ENCODE measurements at places on chromosomes 16 and 17.

DNA sequence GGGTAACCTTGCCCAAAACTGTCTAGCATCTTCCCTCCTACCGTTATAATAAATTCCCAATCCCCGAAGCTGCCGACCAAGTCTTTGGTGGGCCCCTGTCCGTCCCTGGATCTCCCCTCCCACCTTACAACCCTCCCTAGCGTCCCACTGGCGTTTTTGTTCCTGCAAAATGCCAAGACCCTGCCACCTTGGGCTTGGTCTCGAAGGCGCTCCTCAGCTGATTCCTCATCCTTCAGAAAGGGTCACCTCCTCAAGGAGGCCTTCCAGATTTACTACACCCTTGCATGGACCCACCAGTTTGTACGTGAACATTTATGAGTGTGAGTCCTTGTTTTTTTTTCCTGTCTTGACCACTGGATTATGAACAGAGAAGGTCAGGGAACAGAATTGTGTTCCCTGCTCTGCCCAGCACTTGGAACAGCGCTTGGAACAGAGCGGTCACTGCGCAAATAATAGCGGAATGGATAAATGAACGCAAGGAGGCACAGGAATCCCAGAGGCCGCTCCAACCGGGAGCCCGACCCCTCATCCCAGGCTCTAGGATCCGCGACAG lies 926 bp upstream of the GFER start:
- DNase-seq: no peak

DNA sequence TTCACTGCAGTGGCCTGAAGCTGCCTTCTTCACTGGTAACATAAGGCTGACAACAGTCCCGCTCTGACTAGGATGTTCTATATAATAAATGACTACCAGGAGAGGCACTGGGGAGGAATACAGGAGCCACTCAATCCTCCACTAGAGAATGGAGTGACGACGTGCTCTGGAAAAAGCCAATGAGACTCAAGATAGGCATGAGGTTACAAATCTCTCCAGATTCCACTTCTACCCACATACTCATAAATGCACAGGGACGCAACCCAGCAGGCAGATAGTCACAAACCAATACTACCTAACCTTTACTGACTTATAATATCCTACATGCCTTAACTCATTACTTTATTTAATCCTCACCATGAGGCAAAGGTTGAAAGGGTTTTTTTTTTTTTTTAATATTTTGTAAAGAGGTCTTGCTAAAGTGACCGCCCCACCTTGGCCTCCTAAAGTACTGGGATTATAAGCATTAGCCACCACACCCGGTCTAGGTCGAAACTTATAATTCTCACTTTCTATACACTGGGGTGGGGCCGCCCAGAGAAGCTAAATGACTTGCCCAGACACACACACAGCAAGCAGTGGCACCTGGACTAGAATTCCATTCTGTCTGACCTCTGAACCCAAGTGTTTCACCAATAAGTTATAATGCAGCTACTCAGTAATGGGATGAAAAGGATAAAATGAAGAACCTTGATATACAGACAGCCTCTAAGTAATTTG lies 33.7 kb downstream of the TOM1L2 start:
- DNase-seq: no peak

- no peak for DNase-seq
Observed at GRCh38 chr17:68704871-68705713, 103.9 kb upstream of the FAM20A start.

GRCh38 chr17:36069136-36069535 lies 5.1 kb downstream of the CCL18 start:
- no peak for DNase-seq

DNA sequence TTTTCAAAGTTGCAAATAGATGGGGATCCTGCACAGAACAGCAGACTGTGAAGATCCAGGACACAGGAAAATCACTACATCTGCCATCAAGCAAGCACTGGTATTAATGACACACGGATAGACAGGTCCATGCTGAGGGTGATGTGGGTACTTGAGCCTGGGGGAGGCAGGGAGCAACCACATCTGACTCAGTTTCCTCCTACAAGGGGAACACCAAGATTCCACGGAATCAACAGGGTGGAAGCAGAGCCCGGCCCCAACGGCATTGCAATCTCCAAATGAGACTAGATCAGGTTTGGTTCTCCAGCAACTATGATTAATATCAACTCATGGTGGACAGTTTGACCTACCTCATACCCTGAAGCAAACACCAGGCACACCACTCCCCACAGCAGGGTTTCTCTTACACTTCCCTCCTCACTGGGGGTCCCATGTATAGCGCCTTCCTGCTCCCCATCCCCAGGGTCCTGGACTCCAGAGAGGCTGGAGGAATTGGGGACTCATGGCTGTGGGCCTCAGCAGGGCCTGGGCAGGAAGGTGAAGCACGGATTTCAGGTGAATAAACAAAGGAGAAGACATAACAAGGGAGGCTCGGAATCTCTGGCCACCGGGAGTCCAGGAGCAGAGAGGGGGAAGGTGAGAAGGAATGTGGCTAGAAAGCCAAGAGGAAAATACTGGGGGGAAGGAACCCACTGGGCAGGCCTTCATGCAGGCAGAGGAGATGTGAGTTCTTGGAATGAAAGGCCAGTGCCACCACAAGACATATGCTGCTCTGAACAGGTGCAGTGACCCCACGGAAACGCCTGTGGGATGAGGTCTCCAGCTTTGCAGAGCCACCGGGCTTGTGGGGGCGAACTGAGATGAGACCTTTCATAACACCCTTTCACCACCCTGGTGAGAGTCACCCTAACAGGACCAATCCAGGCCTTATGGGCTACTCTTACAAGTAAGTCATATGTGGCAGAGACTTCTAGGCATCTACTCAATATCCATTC lies 29.5 kb upstream of the PIK3R6 start:
- DNase-seq: no peak

- DNase-seq: no peak
Observed at GRCh38 chr16:87723226-87723623, 42.6 kb downstream of the KLHDC4 start.

GRCh38 chr17:29124135-29124924 lies 55.9 kb downstream of the MYO18A start:
- DNase-seq: peak; percentile 86

GRCh38 chr16:56866955-56867830 lies 2.2 kb downstream of the SLC12A3 start:
- DNase-seq: peak; percentile 78

GRCh38 chr16:9334103-9334502 lies 242.7 kb downstream of the HAPSTR1 start:
- DNase-seq: no peak

GRCh38 chr17:28947639-28948038 lies 3.7 kb downstream of the PHF12 start:
- DNase-seq: no peak

GRCh38 chr16:58654560-58655214 lies 25.1 kb upstream of the CNOT1 start:
- DNase-seq: no peak

DNA sequence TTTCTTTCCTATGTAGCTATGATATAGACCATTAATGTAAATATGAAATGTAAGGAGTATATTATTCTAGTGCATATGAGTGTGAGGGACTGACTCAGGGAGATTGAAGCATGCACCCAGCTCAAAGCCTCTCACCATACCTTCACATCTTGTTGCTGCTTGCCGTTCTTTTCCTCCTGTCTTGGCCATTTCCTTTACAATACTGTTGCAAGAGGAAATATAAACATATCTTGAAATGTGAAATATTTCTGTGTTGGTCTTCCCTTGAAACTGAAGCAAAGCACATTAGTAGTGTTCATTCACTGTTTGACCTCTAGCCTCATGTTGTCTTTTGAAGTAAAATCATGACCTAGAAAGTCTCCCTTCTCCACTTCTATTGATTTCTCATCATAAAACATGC lies 46.6 kb downstream of the PHKB start:
- no peak for DNase-seq

GRCh38 chr17:73663614-73664013 lies 19.4 kb upstream of the SDK2 start:
- no peak for DNase-seq

- peak; percentile 94 for DNase-seq
Observed at GRCh38 chr16:75555213-75555706, 792 bp downstream of the TMEM231 start.

GRCh38 chr17:44221862-44222111 lies 2.3 kb upstream of the UBTF start:
- DNase-seq: no peak

- no peak for DNase-seq
Observed at GRCh38 chr16:4938683-4939030, 1.7 kb upstream of the PPL start.

- DNase-seq: no peak
Observed at GRCh38 chr17:10251212-10251948, 53.0 kb upstream of the GAS7 start.

- no peak for DNase-seq
Observed at GRCh38 chr16:84613408-84614072, 4.3 kb downstream of the COTL1 start.

DNA sequence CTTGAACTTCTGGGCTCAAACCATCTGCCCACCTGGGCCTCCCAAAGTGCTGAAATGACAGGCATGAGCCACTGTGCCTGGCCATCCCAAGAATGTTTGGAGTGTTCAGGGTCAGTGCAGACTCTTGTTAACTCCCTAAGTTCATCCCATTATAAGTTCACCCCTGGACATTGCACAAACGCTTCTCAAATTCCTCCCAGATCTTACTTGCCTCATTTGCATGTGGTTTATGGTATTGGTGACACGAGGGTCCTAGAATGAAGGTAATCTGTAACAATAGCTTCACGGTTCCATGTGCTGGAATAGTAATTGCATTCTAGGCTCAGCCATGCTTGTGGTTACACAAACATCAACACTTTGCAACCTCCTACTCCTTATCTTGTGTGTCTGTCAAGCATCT lies 5.0 kb upstream of the CCDC42 start:
- no peak for DNase-seq

GRCh38 chr16:20897922-20898321 lies 2.2 kb downstream of the DCUN1D3 start:
- no peak for DNase-seq

GRCh38 chr17:35747540-35748017 lies 5.5 kb downstream of the GAS2L2 start:
- DNase-seq: peak; percentile 92

DNA sequence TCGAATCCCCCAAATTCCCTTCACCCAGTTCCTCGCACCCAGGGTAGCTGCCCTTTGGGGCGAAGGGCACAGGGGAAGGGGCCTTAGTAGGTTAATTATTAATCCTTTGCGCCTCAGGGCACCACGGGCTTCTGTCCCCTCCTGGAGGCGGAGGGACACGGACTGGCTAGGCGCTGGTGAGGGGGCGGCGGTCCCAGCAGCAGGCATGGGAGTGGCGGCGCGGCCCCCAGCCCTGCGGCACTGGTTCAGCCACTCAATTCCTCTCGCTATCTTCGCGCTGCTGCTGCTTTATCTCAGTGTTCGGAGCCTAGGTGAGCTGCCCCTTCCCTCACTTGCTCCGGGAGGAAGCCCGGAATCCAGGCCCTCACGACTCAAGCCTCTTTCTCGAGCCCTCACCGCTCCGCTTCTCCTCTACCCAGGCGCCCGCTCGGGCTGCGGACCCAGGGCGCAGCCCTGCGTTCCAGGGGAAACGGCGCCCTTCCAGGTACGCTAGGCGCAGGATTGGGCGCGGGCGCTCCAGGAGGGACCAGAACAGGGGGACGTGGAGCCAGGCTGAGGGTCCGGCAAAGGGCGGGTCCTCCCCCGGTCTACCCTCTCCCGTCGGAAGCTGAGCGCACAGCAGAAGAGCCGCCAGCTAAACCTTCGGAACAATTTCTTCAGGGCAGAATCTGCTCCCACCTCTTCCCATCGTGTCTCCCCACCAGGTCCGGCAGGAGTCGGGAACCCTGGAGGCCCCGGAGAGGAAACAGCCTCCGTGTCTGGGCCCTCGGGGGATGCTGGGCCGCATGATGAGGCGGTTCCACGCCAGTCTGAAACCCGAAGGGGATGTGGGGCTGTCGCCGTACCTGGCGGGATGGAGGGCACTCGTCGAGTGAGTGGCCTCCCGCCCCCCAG lies at the start of gene GLTPD2:
Gene GLTPD2, plus strand, starts transcription at position 158 of the 894 bp plus-strand sequence. Its CDS starts 48 bp downstream, at position 206.
- DNase-seq: no peak

DNA sequence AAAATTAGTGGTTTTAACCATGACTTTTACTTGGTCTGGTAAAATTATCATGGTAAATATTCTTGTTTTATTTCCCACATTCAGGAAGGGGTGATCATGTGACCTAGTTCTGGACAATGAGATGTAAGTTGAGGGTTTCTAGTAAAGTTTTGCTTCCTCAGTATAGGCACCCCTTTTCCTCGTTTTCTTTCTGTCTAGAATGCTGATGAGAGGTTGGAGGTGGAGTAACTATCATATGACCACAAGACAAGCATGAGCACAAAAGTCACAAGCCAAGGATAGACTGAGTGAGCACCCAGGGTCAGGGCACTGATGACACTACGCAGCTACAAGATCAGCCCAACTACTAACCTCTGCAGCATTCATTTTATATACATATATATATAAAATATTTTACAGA lies 53.9 kb downstream of the MYO1D start:
- no peak for DNase-seq

DNA sequence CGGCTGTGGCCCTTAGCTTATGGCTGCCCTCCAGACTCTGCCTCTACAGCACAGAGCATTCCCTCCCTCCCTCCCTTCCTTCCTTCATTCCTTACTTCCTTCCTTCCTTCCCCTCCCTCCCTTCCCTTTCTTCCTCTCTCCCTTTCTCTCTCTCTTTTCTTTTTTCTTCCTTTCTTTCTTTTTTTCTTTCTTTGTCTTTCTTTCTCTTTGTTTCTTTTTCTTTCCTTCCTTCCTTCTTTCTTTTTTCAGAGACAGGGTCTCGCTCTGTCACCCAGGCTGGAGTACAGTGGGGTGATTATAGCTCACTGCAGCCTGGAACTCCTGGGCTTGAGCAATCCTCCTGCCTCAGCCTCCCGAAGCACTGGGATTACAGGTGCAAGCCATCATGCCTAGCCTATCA lies 11.7 kb downstream of the TMEM92 start:
- no peak for DNase-seq

DNA sequence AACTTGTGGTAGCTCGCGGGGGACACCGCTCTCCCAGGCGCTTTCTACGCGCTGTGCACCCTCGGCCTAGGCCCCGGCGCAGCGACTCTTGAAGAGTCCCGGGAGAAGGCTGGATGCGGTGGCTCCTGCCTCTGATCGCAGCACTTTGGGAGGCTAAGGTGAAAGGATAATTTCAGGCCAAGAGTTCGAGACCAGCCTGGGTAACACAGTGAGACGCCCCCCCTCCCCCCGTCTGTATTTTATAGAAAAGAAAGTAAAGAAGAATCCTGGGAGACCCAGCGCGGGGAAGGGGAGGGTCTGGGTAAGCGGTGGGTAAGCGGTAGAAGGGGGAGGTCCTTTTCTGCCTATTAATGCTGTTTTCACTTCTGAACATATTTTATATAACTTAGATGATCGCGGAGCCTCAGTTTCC lies 486 bp upstream of the PLLP start:
- DNase-seq: no peak

- no peak for DNase-seq
Observed at GRCh38 chr17:1636732-1637285, 8.2 kb upstream of the SLC43A2 start.

Data from Karpas-422 (cell line).